ENCODE measurements at places on chromosomes 7 and 10.

- DNase-seq, result no peak
Measured at GRCh38 chr7:3102159-3102558, 58.5 kb upstream of the CARD11 start.

DNA sequence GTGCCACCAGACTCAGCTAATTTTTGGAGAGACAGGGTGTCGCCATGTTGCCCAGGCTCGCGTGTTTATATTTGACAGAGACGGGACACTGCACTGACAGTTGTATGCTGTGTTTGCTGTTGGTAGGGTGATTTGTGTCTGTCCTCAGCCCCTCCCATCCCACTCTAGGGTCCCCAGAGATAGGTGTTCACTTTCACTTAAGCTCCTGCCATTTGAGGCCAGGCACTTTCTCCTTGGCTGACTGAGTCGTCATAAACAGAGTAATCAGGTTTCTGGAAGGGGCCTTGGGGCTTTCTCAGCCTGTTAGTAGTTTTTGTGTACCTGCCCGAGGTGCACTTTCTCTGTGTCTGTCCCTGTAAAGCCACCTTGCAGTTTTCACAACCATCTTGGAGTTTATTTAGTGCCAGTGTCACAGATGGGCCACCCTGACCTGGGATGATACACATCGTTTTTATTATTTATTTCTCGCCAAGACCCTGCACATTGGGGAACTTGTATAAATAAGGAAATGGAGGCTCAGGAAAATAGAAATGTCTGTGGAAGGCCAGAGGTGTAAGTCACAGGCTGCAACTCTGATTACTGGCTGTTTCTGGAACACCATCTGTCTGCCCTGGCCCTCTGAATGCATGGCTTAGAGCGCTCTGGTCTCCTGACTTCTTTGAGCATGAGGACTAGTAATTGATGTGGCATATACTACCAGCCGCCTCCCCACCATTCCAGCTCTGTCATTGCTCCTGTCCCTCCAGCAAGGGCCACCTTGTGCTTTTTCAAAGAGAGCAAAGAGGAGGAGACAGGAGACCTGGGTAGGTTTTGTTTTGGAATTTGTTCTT is 81.9 kb upstream of the PDCD4 start:
- DNase-seq, result no peak

- no peak for DNase-seq
Measured at GRCh38 chr7:85823396-85824080, 636.7 kb upstream of the SEMA3D start.

DNA sequence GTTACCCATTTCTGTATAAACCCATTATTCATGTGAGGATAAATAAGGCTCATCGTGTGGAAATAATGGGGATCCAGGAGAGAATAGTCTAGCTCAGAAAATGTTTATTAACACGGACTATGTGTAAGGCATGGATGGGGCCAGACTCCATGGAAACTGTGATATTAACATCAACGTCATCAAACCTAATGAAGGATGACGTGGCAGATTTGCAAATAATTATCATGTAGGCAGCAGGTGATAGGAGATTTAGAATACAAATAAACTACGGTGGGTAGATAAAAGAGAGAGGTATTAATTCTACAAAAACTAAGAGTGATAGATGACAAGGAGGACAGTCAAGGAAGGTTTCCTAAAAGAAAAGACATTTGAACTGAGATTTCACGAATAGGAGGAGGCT is 592.2 kb downstream of the REEP3 start:
- DNase-seq, result no peak

DNA sequence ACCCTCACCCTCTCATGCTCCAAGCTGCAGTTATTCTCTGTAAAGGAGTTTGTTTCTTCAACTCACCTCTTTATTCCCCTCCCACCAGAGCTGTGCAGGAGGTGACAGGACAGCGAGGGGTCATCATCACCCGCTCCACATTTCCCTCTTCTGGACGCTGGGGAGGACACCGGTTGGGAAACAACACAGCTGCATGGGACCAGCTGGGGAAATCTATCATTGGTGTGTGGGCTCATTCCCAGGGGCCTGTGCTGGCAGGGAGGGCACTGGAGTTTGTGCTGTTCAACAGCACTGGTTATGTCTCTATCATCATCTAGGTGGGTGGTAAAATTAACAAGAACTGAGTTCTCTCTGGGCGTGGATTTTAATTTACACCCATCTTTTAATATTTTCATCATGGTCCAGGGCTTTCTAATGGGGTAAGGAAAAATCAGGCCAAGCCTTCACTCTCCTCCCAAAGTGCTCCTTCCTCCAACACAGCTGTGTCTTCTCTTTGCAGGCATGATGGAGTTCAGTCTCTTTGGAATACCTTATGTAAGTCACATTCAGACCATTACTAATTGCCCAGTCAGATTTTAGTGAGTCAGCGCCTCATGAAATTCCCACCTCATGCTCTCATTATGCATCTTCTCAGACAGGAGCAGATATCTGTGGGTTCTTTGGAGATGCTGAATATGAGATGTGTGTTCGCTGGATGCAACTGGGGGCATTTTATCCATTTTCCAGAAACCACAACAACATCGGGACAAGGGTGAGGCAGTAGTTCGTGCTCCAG is 61.6 kb downstream of the PRSS58 start:
- no peak for DNase-seq

- no peak for DNase-seq
Measured at GRCh38 chr7:24731313-24731712, 26.0 kb downstream of the GSDME start.

GRCh38 chr10:13080643-13081042 is 19.3 kb upstream of the OPTN start:
- DNase-seq, result no peak
